Heart left ventricle (tissue), 16 donors: ENCODE measurements at places on chromosomes 4 and X. TPM values are rescaled to one million over a fixed set of nuclear protein-coding genes. Genes with fewer than 3 reads are reported as not detected.
A peak's percentile ranks its signal among the peaks of the same experiment; 100 is the strongest.

DNA sequence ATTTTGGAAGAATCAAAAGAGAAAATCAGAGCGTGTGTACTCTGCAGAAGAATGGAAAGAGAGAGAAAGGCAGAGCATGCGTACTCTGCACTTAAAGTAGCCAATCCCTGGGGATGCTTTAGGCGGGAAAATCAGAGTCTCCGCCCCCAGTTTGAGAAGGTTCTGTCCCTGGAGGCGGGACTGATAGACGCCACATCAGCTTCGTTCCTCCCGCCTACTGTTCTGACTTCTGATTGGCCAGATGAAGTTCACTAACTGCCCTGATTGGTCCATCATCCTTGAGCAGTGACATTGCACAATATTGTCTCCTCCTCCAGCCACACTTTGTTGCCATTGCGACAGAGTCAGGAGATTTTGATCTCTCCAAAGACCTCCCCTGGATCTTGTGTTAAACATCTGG lies 23.8 kb downstream of the SSX1 start:
- no peak for DNase-seq

GRCh38 chrX:66672106-66672505 lies 33.2 kb upstream of the EDA2R start:
- DNase-seq, result no peak

DNA sequence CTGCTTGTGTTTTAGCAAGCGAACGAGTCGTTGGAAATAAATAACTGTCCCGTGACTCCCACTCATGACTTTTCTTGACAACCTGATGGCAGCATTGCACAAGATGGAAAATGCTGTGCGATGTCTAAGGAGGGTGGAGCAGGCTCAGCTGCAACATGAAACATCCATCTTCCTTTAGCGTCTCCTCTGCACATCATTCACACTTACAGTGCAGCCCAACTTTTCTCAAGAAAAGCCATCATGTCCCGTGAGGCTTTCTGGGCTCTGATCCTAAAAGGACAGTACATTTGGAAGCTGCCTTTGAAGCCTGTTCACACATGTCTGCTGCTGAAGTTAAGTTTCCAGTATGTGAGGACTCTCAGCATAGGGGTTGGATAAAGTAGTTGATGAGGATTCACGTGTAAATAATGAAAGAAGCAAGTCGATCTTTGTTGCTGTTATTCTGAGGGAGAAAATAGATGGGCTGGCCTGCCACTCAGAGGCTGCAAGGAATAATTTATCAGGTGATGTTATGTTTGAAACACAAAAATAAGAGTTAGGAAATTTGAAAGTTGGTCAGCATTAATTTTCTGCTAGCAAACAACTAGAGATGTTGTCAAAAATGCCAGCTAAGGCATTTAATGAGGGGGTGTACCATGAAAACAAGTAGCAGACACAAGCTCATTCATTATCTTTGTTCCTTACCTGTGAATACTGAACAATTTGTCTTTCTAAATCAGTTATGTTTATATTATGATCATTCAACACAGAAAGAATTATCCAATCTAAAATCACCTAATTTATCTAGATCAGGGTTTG lies 328.7 kb upstream of the ZFP42 start:
- no peak for DNase-seq

DNA sequence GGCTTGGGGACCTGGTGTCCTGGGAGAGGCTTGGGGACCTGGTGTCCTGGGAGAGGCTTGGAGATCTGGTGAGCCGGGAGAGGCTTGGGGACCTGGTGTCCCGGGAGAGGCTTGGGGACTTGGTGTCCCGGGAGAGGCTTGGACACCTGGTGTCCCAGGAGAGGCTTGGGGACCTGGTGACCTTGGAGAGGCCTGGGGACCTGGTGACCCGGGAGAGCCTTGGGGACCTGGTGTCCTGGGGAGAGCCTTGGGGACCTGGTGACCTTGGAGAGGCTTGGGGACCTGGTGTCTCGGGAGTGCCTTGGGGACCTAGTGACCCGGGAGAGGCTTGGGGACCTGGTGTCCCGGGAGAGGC lies 12.6 kb downstream of the SHOX start:
- DNase-seq, result no peak

DNA sequence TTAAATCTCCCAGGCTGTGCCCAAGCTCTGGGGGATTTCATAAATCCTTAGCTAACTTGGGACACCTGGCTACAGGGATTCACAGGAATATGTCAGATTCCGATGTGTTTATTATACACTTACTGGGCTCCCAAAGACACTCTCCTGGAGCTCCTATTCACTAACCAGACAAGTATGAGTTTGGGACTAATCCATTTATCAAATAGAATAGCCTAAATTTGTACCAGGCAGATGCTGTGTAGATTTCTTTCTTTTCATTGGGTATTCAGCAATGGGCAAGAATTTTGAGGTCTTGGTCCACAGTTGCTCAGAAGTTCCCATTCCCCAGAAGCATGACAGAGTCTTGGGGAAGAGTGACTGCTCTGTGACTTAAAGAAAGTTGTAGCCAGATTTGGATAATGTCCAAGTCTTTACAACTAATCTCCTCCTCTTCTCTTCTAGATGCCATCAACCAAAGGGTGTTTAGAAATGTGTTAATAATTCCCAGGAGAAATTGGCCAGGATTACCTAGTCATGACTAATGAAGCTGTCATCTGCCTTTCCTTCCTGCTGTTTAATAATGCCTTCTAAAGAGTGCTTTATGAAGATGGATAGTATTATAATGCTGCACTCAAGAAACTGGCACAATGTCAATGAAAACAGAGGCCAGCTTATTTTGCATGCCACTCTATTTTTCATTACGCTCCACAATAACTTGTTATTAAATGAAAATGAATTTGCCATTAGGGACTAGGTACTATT lies 120.9 kb downstream of the CHIC2 start:
- DNase-seq, result no peak

- DNase-seq, result no peak
Observed at GRCh38 chrX:101749436-101749835, 89.8 kb upstream of the ARMCX2 start.

DNA sequence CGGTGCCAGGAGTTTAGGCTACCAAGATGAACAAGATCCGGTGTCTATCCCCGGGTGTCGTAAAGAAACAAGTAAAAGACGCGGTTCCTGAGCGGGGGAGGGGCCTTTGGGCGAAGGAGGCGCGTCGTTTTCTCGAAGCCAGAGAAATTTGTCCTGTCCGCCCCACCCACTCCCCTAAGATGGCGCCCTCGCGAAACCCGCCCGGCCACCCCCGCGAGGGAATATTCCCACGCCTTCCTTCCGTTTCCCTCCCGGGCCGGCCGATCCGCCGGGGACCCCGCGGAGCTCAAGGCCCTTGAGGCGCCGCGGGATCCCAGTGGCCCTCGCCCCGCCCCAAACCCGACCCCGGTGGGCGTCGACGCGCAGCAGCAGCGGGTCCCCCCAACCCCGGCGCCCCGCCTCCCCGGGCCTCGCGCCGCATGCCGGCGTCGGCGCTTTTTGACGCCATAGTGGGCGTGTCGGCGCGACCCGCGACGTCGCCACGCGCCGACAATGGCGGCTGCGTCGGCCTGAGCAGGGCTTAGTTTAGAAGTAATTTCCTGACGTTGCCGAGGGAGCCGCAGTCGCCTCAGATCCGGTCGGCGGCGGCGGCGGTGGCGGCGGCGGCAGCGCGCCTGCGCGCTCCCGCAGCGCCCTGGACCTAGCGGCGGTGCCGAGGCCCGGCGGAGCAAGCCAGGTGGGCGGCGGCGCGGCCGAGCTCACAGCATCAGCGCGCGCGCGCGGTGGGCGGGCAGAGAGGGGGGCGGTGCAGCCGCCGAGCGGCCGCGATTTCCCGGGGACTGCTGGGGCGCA lies 432 bp upstream of the HTATSF1 start:
- DNase-seq, result peak; percentile 89

DSPP gene
- total RNA-seq, result not detected

LINC00632 gene
- total RNA-seq, result 716 TPM

UGT2B11 gene
- total RNA-seq, result not detected

RGN gene
- total RNA-seq, result 17.7 TPM

KLB gene
- not detected for total RNA-seq
